ENCODE measurements at places on chromosomes 1 and 21.

DNA sequence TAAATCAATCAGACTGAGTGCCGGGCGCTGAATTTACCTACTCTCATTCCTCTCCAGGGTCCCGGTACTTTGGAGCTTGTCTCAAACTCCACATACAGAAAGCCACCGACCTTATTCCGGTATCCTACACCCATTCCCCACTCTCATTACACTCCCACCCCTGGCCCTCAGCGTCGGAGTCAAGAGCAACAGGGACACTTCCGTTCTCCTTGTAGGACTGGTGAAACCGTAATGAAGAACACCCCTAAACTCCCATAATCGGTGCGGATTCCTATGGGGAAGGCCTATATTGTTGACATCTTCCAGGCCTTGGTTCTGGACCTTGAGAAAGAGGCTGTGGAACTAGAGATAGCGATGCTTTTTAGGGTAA, 798 bp downstream of the ZBED6 start:
- DNase-seq = peak; percentile 35

DNA sequence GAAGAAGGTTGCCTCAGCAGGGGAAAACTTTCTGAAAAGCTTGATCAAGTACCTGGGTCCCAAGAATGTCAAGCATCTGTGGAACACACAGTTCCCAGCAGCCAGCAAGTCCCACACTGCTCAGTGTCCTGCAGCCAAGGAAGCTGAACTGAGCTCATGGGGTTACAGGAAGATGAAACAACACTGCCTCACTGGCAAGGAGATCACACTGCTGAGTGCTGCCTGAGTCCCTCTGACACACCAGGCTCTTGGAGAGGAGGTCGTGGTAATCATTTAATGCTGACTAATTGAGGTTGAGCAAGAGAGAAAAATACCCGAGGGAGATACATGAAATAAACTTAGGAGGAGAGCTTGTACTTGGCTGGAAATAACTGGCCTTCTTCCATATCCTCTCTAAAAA, 75.2 kb downstream of the MPZL1 start:
- DNase-seq = peak; percentile 99

- no peak for DNase-seq
These were observed 18.3 kb upstream of the IL22RA1 start for GRCh38 chr1:24161270-24161669.

DNA sequence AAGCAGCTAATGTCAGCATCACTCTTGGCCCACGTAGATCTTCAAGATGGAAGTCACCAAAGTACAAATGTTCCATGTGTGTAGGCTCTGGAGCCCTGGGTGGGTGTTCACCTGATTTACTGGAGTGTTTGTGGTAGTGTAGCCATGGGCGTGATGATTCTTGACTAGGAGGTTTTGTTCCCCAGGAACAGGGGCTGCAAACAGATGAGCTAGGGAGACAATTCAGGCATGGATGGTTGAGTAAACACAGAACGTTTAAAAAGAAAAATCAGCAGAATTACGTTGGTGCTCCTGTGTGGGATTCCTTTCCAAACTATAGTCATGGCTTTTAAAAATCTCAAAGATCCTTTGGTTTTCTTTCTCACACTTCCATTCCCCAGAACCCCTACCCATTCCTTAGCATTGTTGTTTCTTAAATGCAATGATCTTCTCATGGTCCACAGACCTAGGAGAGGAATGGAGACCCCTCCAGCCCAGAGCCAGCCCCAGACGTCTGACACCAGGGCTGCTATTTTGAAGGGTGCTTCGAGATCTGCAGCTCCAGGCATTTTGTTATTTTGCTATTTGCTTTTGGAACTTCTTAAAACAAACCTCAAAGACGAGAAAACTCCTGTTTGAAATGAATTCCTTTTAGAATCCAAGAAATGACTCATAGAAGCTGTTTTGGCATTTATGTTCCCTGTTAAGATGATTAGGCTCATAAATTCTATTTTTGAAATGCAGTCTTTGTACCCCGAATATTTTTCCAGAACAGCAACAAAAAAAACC, 115.1 kb downstream of the ETS2 start:
- DNase-seq = peak; percentile 76

DNA sequence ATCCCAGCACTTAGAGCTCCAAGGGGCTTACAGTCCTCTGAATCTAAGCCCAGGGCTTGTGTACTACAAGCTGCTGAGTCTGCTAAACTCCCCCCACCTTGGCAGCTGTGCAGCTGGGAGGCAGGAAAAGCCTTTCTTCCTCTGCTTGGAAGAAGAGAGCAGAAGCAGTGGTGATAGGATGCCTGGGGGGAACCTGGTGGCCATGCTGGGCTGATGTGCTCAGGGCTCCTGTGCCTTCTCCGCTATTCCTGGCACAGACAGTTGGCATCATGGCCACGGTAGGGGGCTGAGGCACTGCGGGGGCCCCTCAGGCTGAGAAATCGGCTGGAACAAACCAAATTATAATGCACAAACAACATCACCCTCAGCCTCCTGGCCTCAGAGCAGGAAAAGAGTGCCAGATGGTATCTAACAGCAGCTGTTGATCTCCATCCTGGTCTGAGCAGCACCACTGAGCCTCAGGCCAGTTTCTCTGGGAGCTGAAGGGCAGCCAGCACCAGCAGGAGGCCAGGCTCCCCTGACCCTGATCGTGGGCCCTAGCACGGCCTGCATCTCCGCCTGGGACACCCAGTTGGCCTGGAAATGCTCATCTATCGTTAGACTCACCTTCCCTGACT, 35.8 kb downstream of the ECE1 start:
- no peak for DNase-seq

All from iris pigment epithelial cell (primary cell).